ENCODE measurements at places on chromosomes 4 and X.

GRCh38 chrX:140799216-140799615 is 89.7 kb downstream of the LINC00632 start:
- no peak for DNase-seq

DNA sequence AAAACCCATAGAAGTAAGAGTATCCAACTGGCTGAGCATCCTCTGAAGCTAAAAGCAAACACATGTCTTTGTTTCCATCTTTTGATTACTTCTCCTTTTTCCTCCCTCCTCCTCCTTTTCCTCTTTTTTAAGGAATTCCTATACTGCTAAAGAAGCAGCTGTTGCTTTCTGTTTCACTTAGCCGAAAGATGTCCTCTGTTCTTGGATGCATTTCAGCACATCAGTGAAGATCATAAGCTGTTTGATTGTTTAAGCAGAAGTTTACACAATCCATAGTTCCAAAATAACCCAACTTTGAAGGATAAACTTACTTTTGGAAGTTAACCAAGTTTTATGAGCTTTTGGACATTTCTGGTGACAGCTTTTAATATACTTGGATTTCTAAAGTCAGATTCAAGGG is 55.1 kb upstream of the TNIP3 start:
- DNase-seq: no peak

GRCh38 chr4:24884902-24885301 is 27.9 kb downstream of the CCDC149 start:
- no peak for DNase-seq

DNA sequence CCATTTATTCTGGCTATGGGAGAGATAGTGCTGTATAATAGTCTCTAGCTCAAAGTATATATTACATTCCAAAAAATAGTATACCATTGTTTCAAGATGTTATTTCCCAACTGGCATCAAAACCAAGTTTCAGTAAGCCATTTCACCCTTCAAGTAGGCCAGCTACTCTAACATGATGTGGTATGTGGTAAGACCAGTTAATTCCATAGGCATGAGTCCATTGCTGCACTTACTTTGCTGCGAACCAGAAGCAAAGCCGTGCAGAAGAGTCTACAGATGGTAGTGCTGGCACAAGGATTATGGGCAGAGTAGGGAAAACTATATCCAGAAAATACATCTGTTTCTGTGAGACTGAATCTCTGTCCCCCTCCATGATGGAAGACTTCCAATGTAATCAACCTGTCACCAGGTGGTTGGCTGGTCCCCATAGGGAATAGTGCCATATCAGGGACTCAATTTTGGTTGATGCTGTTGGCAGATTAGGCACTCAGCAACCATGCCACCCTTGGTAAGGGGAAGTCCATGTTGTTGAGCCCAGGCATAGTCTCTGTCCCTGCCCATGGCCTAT is 49.8 kb upstream of the HSD17B10 start:
- DNase-seq: no peak

- no peak for DNase-seq
Measured at GRCh38 chrX:38426785-38427184, 74.4 kb downstream of the OTC start.

DNA sequence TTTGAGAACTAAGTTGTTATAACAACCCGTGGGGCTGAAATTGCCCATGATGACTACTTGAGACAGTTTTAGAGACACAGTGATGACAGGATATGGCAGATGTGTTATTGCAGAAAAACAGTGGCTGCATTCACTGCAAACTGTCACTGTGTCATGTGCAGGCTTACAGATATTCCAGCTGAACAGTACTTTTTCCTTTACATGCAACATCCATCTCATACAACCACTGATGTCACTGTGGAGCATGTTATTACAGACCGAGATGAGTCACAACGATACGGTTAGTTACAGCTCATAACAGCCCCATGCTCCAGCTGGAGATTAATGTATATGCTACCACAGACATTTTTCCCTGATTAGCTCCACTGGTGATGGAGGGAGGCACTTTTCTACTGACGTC is 207.4 kb downstream of the TMA16 start:
- no peak for DNase-seq

- no peak for DNase-seq
Measured at GRCh38 chrX:101287402-101287801, 3.7 kb downstream of the TAF7L start.

- DNase-seq: no peak
Measured at GRCh38 chrX:18793601-18794089, 86.2 kb downstream of the PPEF1 start.
